Gastroesophageal sphincter (tissue), 4 donors: ENCODE measurements at places on chromosomes 1 and 21. TPM values are rescaled to one million over a fixed set of nuclear protein-coding genes. Genes with fewer than 3 reads are reported as not detected.

Gene CYP4A22
- 0.27 TPM for total RNA-seq

- no peak for ATAC-seq
Measured at GRCh38 chr1:162250004-162250730, 126.5 kb downstream of the SPATA46 start.

DNA sequence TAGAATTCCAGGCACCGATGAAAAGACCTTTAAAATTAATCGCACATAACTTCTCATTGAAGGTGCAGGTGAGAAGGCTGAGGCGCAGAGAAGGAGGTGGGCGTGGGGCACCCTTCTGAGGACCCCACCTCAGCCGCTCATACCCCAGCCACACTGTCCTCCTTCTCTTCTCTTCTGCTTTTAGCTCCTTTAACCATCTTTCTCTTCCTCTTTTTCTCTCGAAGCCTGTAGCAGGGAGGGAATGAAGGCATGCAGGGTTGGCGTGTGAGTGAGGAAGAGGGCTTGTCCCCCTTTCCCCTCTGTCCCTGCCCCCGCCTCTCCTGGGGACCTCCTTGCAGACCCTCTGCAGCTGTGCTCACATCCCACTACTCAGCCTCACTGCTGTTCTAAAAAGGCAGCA is 57.8 kb upstream of the CACNA1E start:
- no peak for ATAC-seq

- no peak for ATAC-seq
Measured at GRCh38 chr1:238675221-238675620, 711.1 kb upstream of the CHRM3 start.

DNA sequence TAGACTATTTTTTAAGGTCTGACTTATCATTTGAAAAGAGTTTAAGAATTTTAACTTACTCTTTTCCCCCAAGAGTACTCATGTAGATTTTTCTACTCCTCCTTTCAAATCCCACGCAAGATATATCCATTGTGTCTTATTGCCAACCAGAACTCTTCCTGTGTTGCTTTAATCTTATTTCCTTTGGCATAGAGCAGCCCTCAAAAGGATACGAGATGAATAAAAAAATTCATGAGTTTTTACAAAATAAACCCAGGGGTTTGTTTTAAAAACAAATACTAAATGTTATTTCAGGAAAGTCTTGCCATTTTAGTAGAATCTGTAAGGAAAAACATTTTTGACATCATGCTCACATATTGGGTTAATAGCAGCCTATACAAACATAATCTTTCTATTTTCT is 543.2 kb upstream of the CXADR start:
- no peak for ATAC-seq

GRCh38 chr1:150009604-150010392 is 728 bp downstream of the OTUD7B start:
- peak; percentile 50 for ATAC-seq

- no peak for ATAC-seq
Measured at GRCh38 chr1:47927165-47927564, 70.0 kb downstream of the TRABD2B start.

- no peak for ATAC-seq
Measured at GRCh38 chr1:27605796-27606707, 2.1 kb upstream of the AHDC1 start.
